ENCODE measurements at places on chromosomes 1 and 21. TPM values are rescaled to one million over a fixed set of nuclear protein-coding genes. Genes with fewer than 3 reads are reported as not detected.
A peak's percentile ranks its signal among the peaks of the same experiment; 100 is the strongest.

DNA sequence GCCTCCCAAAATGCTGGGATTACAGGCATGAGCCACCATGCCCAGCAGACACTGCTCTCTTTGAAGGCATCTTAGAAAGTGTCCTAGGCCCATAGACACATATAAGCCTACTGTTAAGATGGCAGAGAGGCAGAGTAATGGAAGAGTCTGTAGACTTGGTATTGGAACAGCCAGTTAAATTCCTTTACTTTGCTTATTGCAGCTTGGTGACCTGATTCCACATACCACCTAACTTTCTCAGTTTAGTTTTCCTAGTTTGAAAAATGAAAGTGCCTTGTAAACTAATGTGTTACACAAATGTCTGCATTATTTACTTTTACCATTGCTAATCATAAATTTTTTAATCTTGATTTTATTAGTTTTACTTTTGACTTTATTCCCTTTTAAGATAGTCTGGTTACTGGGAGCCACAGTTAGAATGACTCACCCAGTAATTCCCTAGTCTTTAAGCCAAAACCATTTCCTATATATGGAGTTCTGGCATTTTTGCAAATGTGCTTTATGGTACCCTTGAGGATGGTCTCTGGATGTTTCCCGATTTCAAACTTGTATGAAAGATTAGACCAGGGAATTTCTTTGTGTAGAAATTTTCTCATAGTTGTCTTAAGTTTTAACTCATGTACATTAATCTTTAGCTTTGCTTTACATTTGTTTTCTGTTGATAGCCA lies 6.4 kb downstream of the SMAP2 start:
- DNase-seq, result no peak
- peaks cover 95% of the 10 kb centered on the region for H3K4me1 ChIP-seq
- H3K36me3 ChIP-seq, result peaks cover 55% of the 10 kb centered on the region
- H3K4me3 ChIP-seq, result peak overlapping the region; percentile 8
- H3K27me3 ChIP-seq, result no peaks in the 10 kb centered on the region

DNA sequence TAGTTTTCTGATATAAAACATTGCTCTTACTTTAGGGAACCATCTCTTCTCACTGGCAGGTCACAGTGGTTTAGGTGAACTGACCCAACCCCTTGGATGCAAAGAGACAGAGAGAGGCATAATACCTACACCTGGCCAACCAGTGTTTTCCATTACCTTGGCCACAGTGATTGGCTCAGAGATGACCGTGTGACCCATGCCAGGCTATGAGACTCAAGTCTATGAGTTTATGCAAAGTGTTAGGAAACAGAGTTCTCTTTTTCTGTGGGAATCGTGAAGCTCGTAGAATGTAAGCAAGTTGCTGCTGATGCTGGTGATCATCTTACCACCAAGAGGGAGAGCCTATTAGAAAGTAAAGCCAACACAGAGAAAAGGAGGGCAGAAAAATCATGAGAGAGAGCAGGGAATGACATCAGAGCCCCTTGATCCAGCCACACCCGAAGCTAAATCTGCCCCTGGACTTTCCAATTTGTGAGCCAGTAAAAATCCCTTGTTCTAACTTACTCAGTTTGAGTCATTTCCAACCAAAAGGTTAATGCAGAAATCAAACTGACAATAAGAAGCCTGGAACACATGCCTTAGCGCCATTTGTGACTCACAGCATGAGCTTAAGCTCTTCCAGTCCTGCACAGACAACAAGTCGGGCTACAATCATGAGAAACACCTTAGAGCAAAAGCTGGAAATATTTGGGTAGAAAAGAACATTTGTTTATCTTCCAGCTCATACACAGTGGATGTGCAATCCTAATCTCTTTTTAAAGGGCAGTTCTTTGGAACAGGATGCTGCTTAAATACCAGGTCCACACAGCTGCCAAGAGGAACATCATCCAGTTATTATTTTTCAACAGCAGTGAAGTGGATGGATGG lies 81.3 kb upstream of the KAZN start:
- H3K36me3 ChIP-seq, result no peaks in the 10 kb centered on the region
- no peaks in the 10 kb centered on the region for H3K4me1 ChIP-seq
- no peaks in the 10 kb centered on the region for H3K27me3 ChIP-seq
- no peak for DNase-seq
- no peak overlapping the region for H3K4me3 ChIP-seq

DNA sequence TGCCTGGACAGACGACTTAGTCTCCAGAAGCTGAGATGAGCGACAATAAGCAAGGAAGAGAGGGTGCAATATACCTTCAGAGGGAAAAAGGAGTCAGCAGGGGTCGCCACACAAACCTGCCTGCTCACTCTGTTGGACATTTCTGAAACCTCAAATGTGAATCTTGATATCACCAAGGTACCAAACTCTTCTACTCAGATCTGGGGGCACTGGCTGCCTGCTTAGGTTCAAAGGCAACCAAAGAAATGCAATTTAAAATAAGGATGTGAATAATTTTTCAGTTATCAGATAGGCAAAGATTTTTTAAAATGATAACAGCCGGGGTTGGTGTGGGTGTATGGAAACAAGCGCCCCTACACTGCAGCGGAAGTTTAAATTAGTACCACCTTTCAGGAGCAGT lies 164.2 kb downstream of the HIVEP3 start:
- no peak overlapping the region for H3K4me3 ChIP-seq
- DNase-seq, result peak; percentile 37
- peaks cover 51% of the 10 kb centered on the region for H3K4me1 ChIP-seq
- no peaks in the 10 kb centered on the region for H3K36me3 ChIP-seq

DNA sequence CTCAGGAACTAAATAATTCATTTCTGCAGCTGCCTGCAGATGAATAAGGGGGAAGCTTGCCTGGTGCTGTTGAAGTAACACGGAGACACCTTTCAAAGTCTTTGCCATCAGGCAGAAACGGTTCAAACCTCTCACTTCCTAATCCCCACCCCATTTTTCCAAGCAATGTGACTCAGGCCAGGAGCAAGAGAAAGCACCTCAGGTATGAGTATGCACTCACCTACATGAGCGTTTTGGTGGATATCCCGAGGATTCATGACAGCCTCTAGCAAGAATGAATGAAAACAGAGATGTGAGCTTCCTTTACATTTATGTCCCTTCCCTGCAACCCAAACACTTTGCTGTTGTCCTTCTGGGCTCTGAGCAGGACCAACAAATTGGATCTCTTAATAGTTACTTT lies 63.4 kb upstream of the LAX1 start:
- H3K4me1 ChIP-seq, result peaks cover 7% of the 10 kb centered on the region
- DNase-seq, result no peak
- no peak overlapping the region for H3K27ac ChIP-seq
- H3K27me3 ChIP-seq, result no peaks in the 10 kb centered on the region
- no peak overlapping the region for H3K4me3 ChIP-seq
- H3K36me3 ChIP-seq, result peaks cover 54% of the 10 kb centered on the region

DNA sequence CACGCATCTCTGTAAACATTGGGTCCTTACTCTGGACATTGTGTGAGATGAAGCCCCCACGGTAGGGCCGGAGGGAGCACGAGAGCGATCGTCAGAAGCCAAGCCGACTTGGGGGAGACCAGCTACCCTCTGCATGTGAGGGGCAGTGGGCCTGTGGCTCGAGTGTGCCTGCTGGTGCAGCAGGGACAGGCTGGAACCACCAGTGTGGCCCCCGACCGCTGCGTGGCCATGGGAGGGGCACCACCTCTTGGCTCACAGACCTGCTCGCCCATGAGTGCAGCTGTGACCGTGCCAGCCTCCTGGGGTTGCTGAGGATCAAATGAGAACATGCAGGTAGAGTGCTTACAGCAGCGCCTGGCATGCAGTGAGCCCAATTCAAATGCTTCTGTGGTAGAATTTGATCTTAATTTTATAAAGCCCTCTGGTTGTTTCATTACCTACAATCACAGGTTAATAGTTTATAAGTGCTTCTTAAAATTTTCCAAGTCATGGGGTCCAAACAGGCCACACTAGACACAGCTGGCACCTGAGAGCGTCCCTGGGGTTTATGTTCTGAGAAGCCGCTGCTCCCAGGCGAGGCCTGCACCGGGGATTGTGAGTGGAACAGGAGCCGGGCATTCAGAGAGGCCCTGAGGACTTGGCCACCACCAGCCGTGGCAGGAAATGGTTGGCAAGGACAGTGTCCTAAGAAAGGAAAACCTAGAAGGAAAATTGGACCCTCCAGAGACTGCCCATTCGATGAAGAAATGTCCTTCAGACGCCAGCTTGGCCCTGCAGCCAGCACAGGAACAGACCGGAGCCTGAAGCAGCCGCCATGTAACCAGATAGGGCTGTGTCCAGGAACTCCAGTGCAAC lies 22.6 kb upstream of the ADARB1 start:
- no peaks in the 10 kb centered on the region for H3K27me3 ChIP-seq
- H3K36me3 ChIP-seq, result no peaks in the 10 kb centered on the region
- no peak overlapping the region for H3K4me3 ChIP-seq
- no peak overlapping the region for H3K27ac ChIP-seq
- peaks cover 13% of the 10 kb centered on the region for H3K4me1 ChIP-seq

GRCh38 chr1:97368296-97368695 lies 552.5 kb downstream of the DPYD start:
- peaks cover 22% of the 10 kb centered on the region for H3K36me3 ChIP-seq
- no peaks in the 10 kb centered on the region for H3K4me1 ChIP-seq
- H3K4me3 ChIP-seq, result no peak overlapping the region
- no peak overlapping the region for H3K27ac ChIP-seq
- DNase-seq, result no peak

DNA sequence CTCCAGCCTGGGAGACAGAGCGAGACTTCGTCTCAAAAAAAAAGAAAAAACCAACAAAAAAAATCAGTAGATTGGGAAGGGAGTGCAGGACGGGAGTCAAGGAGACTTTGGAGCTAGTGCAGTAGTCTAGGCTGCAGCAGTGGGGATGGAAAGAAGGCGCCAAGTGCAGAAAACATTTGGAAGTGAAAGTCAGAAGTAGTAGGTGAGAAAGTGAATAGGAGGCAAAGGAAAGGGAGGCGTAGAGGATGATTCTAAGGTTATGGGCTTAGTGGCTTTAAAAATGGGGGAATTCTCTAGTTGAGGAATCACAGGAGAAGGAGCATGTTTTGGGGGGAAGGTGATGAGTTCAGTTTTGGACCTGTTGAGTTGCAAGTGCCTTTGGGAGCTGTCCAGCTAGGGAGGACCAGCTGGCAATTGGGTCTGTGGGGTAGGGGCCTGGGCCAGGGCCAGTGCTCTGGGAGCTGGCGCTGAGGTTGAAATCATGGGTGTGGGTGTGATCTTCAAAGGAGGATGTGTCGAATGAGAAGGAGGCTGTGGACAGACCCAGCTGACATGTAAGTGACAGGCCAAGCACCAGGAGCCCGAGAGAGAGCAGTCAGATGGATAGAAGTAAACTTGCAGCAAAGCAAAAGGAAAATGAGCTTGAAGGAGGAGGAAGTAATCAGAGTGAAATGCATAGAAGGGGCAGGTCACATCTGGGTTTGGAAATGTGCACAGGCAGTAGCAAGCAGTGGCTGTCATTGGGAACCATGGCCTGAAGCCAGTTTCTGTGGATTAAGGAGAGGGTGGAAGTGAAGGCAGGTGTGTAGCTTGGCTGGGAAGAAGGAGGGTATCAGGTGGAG lies 15.8 kb downstream of the TMCC2 start:
- H3K4me1 ChIP-seq, result peaks cover 2% of the 10 kb centered on the region
- no peak overlapping the region for H3K4me3 ChIP-seq
- H3K27me3 ChIP-seq, result no peaks in the 10 kb centered on the region
- peaks cover 8% of the 10 kb centered on the region for H3K36me3 ChIP-seq

- H3K4me3 ChIP-seq, result no peak overlapping the region
- H3K36me3 ChIP-seq, result no peaks in the 10 kb centered on the region
- no peaks in the 10 kb centered on the region for H3K27me3 ChIP-seq
- H3K4me1 ChIP-seq, result no peaks in the 10 kb centered on the region
- DNase-seq, result no peak
- no peak overlapping the region for H3K27ac ChIP-seq
Observed at GRCh38 chr21:38531591-38531990, 33.3 kb upstream of the ERG start.

DNA sequence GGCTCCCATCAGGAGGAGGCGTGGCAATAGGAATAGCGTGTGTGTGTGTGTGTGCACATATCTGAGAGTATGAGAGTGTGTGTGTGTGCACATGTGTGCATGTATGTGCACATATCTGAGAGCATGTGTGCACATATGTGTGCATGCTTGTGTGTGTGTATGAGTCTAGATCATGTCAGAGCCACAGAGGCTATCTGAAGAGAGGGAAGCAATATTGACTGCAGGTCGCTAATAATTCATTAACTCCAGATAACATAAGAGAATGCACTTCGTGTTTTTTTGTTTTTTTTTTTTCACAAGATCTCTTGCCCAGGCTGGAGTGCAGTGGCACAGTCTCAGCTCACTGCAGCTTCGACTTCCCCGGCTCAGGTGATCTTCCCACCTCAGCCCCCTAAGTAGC lies 4.7 kb upstream of the SLC45A1 start:
- H3K36me3 ChIP-seq, result no peaks in the 10 kb centered on the region
- H3K4me3 ChIP-seq, result no peak overlapping the region
- H3K27me3 ChIP-seq, result peaks cover 19% of the 10 kb centered on the region
- H3K27ac ChIP-seq, result no peak overlapping the region
- H3K4me1 ChIP-seq, result peaks cover 34% of the 10 kb centered on the region
- DNase-seq, result no peak

DNA sequence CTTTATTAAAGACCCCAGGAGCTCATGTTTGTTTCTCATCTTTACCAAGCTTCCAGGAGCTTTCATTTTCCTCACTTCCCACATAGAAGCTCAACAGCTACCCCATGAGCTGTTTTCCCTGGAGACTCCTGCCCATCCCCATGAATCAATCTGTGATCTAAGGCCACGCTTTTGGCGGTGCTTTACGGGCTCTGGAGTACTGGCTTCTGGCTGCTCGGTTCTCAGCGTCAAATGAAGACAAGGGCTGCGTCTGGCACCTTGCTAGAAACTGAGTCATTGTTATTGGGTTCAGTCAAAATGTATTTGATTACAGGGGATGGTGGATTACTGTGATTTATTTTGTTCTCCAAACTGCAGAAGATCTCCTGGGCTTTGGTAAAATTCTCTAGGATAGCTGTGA lies 39.9 kb downstream of the ACP6 start:
- no peaks in the 10 kb centered on the region for H3K27me3 ChIP-seq
- no peak overlapping the region for H3K27ac ChIP-seq
- no peak for DNase-seq
- no peak overlapping the region for H3K4me3 ChIP-seq

- H3K27ac ChIP-seq, result no peak overlapping the region
- no peak overlapping the region for H3K4me3 ChIP-seq
- H3K27me3 ChIP-seq, result peaks cover 4% of the 10 kb centered on the region
Observed at GRCh38 chr1:229905031-229905545, 161.9 kb upstream of the GALNT2 start.

DNA sequence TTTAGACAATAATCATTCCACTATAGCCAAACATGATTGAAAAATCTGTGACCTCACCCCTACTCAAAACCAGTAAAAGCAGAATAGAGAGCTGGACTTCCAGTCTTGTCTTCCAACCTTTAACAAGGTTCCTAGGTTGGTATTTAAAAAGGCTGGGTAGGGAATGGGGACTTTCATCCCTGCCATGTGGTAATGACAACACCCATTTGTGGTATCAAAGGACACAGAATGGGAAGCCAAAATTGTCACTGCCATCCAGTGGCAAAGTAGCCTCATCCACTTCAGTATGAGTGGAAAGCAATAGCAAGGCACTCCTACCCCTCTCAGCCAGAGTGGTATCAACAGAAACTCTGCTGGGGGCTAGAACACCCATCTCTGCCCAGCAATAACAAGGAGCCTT lies 33.9 kb downstream of the UCHL5 start:
- no peak overlapping the region for H3K27ac ChIP-seq
- no peak overlapping the region for H3K4me3 ChIP-seq
- no peaks in the 10 kb centered on the region for H3K4me1 ChIP-seq
- DNase-seq, result no peak
- H3K36me3 ChIP-seq, result peaks cover 83% of the 10 kb centered on the region

MMEL1 gene
- not detected for total RNA-seq

CYP4A22 gene
- total RNA-seq, result not detected

DNAJC6 gene
- 9.6 TPM for total RNA-seq

SPATA45 gene
- total RNA-seq, result not detected

PTCH2 gene
- total RNA-seq, result 1.4 TPM

GPR137B gene
- total RNA-seq, result 48.7 TPM
